Activated effector memory CD4-positive, alpha-beta T cell treated with anti-CD3 and anti-CD28 coated beads, Interleukin-2, amount 50 U/mL, for 16 hours (primary cell): ENCODE measurements at places on chromosomes 12 and 14.

DNA sequence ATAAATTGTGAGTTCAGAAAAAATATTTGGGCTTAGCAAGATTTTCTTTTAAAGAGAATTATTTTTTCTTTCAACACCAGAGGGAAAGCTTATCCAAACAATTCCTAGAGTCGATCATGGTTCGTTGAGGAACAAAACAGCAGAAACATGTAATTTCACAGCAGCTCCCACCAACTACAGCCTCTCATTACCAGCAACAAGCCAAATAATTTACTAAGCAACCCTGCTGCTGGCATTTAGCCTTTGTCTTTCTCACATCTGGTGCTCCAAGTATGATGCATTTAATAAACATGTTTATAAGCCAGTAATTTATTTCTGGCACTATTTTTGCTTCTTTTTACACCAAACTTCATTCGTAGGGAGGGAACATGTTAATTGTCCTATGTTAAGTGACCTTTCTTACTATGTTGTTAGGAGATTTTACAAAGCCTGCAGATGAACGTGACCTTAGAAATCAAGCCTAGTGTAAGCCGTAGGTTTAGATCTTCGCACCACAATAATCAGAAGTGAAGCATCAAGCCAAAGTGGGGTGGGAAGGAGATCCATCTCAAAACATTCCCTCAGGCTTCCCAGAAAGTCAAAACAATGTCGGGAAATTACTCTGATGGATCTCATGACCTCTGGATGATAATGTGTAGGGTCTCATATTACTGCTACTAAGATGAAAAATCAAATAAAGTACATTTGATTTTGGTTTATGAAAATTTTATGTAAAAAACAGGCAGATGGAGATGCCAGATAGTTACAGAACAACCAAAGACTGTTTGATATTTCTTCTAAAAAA is 128.4 kb downstream of the RPAP3 start:
- no peak for DNase-seq

DNA sequence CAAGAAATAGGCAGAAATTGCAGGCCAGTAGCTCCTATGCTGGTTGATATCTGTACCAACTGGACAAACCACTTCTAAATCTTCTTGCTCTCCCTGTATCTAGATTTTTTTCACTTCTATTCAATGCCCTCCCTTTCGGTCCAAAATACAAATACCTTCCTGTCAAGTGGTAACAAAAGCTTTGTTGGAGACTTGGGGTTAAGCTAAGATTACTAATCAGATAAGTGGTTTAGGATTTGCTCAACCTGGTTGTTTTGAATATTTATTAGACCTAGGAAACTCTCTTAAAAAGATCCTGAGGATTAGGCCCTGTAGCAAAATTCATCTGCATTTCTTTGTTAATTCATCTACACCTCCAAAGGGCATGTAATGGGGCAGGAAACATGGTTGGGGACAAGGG is 410.1 kb downstream of the NAV3 start:
- no peak for DNase-seq

DNA sequence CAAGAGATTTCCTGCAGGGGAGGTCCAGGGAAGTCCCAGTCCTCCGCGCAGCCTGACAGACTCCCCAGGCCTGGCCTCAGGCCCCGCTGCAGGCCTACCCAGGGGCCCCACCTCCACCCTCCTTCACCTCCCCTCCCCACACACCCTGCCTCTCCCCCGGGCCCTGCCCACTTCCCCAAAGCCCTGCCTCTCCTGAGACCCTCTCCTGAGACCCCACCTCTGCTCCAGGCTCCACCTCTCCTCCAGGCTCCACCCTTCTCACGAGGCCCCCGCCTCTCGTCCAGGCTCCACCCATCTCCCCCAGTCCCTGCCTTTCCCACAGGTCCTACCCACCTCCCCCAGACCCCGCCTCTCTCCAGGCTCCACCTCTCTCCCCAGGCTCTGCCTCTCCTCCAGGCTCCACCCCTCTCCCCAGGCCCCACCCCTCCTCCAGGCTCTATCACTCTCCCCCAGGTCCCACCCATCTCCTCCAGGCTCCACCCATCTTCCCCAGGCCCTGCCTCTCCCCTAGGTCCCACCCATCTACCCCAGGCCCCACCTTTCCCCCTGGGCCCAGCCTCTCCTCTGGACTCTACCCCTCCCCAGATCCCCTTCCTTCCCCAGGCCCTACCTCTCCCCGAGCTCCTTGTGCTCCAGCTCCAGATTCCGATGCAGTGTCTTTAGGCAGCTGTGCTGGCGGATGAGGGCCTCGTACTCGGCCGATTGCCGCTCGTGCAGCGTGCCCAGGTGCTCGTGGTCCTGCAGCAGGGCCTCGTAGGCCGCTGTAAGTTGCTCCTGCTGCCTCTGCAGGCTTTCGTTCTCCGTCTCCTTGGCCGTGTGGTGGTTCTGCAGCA is 58.8 kb upstream of the GPR68 start:
- DNase-seq, result peak; percentile 78

- DNase-seq, result no peak
Observed at GRCh38 chr12:26318661-26319068, 123.3 kb downstream of the SSPN start.

DNA sequence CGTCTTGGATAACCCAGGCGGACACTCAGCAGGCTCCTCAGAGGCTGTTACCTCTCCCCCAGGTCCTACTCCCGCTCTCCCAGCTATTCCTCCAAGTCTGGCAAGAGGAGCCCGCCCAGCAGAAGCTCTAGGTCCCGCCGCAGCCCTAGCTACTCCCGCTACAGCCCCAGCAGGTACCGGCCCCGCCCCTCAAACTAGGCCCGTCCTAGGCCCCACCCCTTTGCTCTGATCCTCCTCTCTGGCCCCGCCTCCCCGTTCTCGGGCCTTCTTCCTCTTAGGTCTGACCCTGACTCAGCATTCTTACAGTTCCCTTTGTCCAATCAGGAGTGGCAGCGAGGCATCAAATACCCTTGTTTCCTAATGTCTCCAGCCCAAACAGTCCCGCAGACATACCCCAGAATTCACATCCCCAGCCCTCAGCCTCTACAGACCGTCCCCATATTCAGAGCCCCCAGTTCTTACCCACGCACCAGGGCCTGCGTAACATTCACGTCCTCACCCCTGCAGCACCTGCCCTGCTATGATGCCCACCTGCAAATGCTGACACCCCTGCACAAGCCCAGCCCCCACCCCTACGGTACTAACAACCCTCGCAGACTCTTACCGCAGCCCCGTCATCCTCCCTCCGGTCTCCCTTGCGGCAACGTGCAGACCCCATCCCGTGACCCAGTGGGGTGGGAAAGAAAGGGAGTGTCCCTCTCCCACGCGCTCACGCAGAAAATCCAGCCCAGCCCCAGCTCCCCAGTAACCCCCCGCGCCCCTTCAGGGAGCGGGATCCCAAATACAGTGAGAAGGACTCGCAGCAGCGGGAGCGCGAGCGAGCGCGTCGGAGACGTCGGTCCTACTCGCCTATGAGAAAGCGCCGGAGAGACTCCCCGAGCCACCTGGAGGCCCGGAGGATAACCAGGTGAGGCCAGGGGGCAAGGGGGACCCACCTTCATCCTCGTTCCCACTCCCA is 25.0 kb upstream of the HSPB8 start:
- no peak for DNase-seq
